ENCODE measurements at places on chromosomes 6 and 20.

GRCh38 chr20:34355427-34355826 is 7.6 kb upstream of the ITCH start:
- DNase-seq: no peak

DNA sequence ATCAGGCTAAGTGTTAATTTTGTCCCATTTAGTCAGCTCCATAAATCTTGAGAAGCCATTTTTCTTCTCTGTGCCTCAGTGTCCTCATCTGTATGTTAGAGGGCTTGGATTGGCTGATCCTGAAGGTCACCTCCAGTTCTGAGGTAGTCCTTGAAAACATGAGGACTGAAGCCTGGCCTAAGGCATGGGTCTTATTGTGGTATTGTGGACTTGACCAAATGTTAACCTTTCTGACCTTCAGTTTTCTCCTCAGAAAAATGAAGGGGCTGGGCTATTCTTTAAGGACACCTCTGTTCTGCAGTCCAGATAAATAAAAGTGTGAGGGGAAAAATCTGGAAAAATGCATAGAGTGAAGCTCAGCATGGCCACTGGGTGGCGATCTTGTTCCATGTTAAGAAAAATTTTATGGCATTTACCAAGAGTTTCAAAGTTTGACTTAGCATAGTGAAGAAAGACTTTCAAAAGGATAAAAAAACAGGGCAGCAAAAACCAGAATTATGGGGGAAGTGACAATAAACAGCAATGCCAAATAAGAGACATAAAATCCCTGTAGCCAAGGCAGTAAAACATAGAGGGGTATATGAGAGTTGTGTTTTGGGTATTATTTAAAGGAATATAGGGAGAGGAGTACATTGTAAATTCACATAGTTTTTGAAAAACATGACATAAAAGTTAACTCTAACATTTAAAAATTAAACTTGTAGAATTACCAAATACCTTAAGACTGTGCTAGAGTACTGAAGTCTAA is 13.2 kb upstream of the TFB1M start:
- no peak for DNase-seq

DNA sequence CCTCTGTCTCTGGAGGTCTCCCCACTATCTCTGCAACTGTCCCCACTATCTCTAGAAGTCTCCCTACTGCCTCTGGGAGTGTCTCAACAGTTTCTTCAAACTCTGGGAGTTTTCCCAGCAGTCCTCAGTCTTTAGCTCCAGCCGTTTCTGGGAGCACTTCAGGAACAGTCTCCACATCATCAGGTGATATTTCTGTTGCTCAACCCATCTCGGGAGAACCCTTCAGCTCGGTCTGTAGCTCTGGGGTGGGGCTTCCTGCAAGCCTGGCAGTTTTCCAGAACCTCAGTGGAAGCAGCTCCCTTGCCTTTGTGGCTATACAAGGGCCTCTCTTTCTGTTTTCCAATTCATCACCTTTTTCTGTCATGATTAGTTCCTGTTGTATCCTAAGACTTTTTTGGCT is 3.0 kb upstream of the SFTA2 start:
- no peak for DNase-seq

DNA sequence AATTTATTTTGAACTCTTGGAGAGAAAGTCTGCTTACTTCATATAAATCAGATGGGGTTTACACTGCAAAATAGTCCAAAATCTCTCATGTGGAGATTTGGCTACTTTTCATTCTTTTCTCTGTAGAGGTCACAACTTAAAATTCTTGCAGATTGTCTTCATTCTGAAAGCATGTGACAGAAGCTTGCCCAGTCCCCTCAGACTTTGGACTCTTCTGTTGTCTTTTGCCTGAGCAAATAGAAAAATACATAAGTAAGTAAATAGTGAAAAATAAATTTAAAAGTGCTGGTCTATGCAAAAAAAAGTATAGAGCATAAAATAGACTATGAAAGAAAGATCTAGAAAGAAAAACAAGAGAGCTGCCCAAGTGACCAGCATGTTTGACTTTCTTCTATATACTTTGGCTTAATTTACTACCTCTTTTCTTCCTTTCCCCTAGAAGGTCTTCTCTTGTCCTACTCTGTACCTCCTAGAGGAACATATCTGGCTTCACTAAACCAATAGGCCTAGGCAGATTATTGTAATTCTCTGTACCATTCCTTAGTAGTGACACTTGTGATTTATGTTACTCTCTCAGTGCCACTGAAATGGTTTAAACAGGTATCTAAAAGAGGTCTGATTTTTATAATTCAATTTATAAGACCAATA is 260.9 kb downstream of the TENT5A start:
- no peak for DNase-seq

DNA sequence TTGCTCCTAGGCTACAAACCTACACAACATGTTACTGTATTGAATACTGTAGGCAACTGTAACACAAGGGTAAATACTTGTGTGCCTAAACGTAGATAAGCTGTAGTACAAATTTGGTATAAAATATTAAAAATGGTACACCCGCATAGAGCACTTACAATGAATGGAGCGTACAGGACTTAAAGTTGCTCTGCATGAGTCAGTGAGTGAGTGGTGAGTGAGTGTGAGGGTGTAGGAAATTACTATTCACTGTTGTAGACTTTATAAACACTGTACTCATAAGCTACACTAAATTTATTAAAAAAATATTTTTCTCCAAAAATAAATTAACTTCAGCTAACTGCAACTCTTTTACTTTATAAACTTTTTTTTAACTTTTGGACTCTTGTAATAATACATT is 391.6 kb downstream of the ADGRB3 start:
- DNase-seq: no peak

Data from NCI-H510A (cell line).